AG04450 (cell line): ENCODE measurements at places on chromosomes 16 and 17.

- no peak for DNase-seq
These were observed 2.4 kb downstream of the RHBDF2 start for GRCh38 chr17:76498876-76499251.

DNA sequence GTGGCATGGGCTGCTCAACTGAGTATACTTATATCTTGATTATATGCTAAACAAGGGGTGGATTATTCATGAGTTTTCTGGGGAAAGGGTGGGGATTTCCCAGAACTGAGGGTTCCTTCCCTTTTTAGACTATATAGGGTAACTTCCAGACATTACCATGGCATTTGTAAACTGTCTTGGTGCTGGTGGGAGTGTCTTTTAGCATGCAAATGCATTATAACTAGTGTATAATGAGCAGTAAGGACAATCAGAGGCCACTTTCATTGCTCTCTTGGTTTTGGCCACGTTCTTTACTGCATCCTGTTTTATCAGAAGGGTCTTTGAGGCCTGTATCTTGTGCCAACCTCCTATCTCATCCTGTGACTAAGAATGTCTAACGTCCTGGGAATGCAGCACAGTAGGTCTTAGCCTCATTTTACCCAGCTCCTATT, 12.0 kb downstream of the PRR11 start:
- no peak for DNase-seq

DNA sequence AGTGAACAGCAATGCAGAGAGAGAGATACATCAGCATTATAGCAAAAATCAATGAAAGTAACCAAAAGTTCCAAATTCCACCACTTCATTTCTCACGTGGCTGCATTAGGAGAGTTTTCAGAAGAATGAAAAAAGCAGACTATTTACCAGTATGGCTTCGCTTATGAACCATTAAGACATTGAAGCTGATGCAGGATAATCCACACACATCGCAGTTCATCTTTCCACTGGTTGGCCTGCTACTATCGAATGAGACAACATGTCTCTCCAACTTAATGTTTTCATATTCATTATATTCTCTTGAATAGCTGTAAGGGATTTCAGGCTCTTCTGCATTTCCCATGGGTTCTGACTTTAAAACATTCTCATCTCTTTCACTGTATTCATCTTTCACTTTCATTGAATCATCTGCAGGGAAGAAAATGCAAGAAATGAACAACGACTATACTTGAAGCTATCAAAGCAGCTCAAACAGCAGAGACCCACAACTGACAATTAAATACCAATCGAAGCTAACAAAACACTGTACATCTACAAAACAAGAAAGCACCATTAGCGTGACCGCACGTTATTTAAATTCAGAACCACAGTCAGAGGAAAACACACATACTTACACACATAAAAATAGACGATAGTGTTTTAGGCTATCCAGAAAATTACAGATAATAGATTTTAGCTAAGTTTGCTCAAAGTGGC, 54.9 kb downstream of the GRB7 start:
- DNase-seq: no peak

GRCh38 chr16:47477679-47478078, 16.5 kb downstream of the PHKB start:
- no peak for DNase-seq

DNA sequence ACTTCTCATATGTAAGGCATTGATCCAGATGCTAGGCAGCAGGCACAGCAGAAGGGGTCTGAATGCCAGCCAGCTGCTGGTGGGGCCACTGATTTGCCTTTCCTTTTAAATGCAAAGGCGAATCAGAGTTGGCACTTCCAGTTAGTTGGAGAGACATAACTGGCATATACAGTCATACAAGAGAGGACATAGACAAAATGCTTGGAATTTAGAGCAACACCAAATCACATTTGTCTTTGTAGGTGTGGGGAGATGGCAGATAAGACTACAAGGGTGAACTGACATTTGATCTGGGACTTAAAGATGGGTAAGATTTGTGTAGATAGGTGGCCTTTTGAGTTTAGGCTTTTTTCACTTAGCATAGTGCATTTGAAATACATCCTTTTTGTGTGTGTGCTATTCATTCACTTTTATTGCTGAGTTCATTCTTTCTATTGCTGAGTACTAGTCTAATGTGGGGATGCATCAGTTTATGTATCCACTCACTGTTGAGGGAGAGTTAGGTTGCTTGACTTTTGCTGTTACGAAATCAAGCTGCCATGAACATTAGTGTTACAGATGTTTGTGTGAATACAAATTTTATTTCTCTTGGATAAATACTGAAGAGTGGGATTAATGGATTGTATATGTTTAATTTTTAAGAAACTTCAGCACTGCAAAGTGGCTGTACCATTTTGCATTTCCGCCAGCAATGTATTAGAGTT, 74.1 kb downstream of the SPECC1 start:
- DNase-seq: no peak

GRCh38 chr17:9269350-9270035, 248.2 kb downstream of the NTN1 start:
- no peak for DNase-seq

GRCh38 chr16:82419332-82419731, 207.4 kb upstream of the CDH13 start:
- DNase-seq: no peak

DNA sequence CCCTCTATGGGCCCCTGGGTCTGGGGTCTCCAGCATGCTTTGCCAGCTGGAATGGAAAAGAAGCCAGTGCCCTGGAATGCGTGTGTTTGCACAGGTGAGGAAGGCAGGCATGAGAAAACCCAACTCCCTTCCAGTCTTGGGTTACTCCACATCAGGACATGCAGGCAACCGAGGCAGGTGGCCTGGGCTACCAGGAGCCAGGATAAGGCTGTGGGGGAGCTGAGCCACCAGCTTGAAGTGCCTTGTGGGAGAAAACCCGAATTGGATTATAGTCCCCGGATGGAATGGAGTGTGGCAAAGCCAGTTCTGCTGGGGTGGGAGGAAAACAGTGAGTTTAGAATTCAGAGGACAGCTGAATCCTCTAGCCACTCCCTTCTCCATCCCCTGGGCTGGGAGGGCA, 7.2 kb downstream of the SRCIN1 start:
- DNase-seq: peak; percentile 13

DNA sequence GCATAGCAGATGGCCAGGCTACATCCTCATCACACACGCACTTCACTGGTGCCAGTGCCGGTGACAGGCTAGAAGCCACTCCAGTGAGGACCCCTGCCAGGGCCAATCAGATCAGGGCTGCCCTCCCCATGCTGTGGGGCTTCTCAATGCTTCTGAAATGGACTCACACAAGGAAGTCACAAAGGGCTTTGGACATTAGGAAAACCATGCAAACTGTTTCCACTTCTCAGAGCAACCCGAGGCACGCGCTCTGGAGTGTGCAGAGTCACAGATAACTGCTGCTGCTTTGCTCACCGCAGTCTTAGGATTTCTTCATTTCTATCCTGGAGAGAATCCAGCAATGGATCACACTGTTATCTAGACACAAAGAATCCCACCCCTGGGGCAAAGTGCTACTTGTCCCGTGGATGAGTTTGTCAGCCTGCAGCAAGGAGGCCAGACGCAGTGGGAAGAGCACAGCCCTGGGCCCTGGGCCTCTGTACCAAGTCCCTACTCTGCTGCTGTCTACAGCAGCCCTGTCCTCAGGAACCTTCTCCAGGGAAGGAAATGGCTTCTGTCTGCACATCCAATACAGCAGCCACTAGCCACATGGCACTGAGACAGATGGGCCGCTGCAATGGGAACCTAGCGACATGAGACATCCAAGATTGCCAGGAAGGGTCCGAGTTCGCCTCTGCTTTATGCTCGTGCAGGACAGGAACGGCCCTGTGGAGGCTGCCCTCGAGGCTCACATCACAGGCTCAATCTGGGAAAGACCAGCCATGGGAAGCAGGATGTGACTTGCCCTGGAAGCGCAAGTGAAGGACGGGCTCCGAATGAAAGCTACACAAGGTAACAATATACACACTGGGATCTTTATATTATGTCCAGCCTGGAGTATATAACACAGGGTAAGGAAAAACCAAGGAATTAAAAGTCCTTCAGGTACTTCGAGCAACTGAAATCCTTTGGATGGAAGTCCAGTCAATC, 169.3 kb downstream of the ZFHX3 start:
- no peak for DNase-seq

GRCh38 chr16:68756239-68756915, 19.3 kb downstream of the CDH1 start:
- DNase-seq: no peak

GRCh38 chr16:55645986-55646385, 9.8 kb upstream of the SLC6A2 start:
- no peak for DNase-seq

GRCh38 chr17:71127416-71127815, 958.1 kb downstream of the KCNJ2 start:
- no peak for DNase-seq

DNA sequence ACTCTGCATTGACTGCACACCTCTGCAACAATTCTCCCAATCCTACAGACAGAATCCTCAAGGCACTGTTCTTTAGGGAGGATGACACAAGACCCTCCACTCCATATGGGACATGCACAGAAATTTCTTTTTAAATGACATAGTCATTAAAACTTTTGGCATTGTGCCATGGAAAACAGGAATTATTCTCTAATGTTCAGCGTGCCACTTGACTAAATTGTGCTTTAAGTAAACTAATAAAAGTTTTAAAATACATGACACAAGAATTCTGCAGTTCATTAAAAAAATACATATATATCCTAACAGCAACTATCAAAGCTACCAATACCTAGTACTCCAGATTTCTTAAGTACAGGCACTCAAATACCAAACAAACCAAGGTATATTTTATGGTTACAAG, 16.0 kb downstream of the CEP112 start:
- DNase-seq: no peak

DNA sequence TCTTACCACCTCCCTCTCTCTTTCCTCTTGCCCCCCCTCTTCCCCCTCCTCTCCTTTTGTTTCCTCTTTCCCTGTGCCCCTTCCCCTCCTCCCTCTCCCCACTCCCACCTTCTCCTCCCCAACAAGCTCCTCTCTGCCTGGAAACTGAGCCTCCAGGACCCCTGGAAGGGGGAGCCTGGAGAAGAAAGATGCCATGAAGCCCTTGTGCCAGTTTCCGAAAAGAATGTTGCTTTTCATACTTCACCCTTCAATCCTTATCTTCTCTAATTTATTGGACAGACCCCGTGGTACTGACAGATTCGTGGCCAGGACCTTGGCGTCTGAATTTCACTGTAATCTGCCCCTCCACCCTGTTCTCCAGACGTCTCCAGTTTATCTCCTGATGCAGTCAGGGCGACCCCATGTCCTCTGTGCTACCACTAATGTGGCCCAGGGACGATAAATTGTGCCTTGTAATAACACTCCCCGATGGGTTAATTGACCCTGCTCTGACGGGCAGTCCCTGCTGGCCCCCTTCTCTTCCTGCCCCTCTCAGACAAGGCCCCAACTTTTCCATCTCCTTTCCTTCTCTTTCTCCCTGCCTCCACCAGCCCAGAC, 138.4 kb upstream of the GSE1 start:
- no peak for DNase-seq

DNA sequence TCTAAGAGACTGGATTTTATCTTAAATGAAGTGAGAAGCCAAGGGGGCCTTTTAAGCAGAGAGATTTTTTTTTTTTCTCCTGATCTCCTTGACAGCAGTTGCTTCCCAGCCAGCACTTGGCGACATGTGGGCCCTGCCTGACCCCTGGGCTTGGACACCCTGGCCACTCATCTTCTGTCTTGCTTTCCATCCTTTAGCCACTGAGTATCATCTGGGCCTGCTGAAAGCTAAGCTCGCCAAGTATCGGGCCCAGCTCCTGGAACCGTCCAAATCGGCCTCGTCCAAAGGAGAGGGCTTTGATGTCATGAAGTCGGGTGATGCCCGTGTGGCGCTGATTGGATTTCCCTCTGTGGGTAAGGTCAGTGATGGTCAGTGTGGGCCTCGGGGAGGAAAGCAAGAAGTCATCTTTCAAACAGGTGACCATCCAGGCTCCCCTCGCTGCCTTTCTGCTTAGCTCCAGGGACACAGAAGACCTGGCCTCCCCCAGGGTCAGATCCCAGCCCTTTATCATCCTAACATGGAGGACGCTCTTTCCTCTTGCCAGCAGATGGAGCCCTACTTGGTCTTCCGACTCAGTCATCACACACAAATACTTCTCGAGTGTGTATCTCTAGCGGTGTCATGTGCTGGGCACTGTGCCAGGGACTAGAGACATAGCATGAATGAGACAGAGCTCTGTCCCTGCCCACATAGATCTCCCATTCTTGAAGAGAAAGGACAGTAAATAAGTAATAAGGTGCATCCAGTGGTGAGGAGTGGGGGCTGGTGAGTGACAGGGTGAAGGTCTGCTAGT, 6.1 kb downstream of the DRG2 start:
- DNase-seq: peak; percentile 26

DNA sequence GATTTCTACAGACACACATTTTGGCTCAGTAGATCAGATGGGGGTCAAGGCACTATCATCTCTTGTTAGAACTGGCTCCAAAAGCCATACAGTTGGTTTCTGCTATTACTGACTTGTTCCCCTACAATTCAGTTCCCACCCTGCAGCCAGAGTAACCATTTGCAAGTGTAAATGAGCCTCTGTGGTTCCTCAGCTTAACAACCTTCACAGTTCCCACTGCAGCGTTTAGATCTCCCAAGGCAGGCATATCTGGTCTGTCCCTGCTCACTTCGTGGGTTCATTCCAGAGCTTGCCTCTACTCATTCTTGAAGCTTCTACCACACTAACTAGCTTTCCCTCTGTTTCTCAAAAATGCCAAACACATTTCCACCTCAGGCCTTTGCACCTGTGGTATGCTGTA, 186.1 kb downstream of the CBLN1 start:
- no peak for DNase-seq

DNA sequence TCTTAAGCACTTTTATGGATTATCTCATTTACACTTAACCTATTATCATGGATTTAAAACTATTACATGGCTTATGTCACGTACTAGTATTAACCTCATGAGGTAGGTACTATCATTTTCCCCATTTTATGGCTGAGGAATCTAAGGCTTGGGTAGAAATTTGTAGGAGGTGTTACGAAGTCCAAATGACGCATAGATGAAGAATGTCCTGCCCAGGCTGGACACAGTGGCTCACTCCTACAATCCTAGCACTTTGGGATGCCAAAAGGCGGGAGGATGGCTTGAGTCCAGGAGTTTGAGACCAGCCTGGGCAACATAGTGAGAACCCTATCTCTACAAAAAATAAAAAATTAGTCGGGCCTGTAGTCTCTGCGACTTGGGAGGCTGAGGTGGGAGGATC, 4.8 kb upstream of the C1QL1 start:
- no peak for DNase-seq

DNA sequence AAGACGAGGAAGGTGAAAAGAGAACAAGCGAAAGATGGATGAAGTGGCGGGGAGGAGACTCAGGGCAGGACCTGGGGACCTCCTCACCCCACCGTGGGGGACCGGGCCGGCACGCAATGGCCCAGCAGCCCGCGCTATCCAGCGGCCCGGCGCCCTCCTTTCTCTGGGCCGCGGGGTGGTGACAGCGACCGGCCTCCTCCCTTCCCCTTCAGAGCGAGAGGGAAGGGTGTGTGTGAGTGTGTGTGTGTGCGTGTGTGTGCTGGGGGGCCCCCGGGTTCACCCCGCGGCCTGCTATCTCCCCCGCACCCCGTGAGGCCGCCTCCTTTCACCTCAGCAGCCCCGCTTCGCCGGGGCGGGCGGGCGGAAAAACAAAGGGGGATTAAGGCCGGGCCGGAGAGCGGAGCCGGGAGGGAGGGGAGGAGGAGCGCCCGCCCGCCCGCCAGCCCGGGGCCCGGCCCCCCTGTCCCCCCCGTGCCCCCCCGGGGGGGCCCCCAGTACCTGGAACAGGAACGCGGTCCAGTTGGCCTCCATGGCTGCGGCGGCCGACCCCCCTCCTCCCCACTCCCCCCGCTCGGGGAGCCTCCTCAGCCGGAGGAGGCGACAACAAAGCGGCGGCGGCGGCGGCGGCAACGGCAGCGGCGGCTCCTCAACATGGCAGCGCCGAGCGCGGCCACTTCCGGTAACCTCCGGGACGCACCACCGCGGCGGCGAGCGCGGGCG, at the start of gene VEZF1:
TSS of gene VEZF1 (minus strand) at position 674 of the 720 bp plus-strand sequence. CDS start at position 531, 143 bp downstream.
- no peak for DNase-seq
